NCI-H446 (cell line): ENCODE measurements at places on chromosomes 3 and 15.
A peak's percentile ranks its signal among the peaks of the same experiment; 100 is the strongest.

DNA sequence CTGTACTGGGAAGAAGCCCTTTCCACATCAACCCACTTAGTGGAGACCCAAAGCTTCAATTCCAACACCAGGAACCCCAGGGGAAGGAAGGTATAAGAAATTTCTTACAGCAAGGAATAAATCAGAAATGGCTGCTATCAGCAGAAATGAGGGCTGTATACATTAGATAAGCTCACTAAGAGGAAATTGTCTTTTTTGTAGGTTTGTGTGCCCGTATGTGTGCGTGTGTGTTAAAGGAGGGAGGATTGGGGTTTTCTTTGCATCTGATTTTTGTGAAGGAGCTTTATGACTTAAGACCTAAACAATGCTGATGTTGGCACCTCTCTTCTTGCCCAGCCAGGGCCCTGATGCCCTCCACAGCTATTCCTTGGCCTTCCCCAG is 18.6 kb downstream of the ARRDC4 start:
- no peak for DNase-seq

DNA sequence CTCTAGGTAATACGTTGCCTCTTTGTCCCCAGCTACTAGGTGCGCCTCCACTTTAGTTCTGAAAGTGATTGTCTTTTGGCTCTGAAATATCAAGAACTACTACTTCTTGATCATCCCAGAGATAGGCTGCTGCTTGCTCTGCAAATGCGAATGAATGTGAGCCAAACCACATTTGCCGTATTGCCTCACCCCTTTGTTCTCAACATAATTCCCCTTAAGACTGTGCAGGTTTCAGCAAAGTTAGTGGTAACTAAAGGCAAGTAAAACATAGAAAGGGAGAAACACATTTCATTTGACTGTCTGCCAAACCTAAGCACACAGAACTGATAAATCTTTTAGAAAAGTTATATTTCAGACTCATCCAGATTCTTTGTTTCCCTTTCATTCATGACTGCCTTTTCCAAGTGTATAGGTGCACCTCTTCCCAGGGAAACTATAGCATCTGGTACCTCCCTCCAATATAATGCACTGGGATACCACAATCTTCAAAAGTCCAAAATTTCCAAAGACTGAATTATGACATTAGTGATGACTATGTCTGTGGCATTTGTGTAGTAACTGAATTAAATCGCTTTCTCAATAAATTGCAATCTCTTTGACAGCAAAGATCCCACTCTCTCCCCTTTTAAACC is 720.6 kb upstream of the CBLB start:
- DNase-seq, result no peak

DNA sequence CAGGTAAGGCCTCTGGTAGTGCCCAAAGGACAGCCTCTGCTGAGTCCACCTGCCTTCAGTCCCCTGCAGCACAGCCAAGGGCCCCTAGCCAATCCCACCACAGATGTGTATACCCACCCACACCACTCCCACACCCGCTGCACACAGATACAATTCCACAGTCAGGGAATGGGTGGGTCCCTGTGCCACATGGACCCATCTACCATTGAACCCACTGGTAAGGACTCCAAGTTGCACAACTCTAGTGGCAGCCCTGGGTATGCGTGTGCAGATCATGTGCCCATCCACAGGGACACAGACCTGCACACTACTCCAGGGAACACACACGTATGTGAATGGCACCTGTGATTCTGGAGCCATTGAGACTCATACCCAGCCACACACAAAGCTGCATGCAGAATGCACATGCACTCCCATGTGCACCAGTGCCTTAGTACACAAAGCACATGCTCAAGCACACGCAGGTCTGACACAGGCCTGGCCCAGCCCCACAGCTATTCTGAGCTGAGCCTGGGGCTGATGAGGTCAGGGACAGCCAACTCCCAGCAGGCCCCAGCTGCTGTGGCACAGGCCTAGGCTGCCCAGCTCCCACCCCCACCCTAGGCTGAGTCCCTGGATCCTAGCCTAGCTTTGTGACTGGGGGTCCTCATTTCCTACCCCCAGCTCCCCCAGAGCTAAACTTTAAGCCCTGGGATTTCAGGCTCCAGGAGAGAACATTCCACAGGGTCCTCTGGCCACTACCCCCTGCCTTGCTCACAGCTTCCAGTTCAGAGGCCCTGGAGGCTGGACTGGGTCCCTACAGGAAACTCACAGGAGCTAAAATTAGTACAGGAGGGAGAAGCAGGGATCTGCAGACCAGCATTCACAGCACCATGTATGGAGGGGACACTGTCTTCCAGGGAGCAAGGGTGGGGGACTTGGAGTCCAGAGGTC is 2.7 kb upstream of the ALS2CL start:
- DNase-seq, result no peak

DNA sequence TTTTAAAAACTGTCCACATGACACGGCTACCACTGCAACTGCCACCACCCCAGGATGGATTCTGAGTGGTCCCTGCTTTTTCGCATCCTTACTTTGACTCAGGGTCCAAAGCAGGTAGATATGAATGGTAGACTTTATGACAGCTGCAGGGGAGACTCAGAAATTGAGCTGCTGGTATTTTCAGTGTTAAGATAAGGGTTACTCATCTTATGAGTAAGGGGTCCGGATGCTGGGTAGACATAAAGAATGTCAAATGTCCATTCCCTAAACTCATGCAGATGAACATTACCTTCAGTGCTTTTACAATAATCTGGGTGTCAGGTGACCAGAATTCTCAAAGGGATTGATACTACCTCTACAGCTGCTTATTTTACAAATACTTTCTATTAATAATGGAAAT is 25.9 kb upstream of the BBX start:
- no peak for DNase-seq

GRCh38 chr3:61117045-61117898 is 134.0 kb downstream of the FHIT start:
- no peak for DNase-seq

GRCh38 chr3:129017484-129017899 is 16.4 kb downstream of the EFCC1 start:
- no peak for DNase-seq

- DNase-seq, result no peak
Measured at GRCh38 chr15:92971713-92972112, 71.6 kb downstream of the CHD2 start.

GRCh38 chr15:45121706-45122417 is 7.7 kb downstream of the DUOXA2 start:
- no peak for DNase-seq

- DNase-seq, result no peak
Measured at GRCh38 chr15:29773816-29774215, 48.5 kb downstream of the TJP1 start.

- DNase-seq, result no peak
Measured at GRCh38 chr15:58058729-58059128, 6.8 kb downstream of the ALDH1A2 start.

- peak; percentile 81 for DNase-seq
Measured at GRCh38 chr3:134709561-134710312, 58.9 kb upstream of the KY start.

DNA sequence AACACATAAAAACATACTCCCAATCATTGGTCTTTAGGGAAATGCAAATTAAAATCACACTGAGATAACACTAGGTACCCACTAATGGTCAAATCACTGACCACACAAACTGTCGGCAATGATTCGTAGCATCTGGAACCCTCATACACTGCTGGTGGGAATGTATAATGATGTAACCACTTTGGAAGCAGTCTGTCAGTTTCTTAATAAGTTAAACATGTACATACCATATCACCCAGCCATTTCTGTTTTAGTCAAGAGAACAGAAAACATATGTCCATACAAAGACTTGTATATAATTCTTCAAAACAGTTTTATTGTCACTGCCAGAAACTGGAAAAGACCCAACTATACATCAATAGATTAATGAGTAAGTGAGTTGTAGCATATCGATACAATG is 63.3 kb upstream of the LRRC3B start:
- no peak for DNase-seq

DNA sequence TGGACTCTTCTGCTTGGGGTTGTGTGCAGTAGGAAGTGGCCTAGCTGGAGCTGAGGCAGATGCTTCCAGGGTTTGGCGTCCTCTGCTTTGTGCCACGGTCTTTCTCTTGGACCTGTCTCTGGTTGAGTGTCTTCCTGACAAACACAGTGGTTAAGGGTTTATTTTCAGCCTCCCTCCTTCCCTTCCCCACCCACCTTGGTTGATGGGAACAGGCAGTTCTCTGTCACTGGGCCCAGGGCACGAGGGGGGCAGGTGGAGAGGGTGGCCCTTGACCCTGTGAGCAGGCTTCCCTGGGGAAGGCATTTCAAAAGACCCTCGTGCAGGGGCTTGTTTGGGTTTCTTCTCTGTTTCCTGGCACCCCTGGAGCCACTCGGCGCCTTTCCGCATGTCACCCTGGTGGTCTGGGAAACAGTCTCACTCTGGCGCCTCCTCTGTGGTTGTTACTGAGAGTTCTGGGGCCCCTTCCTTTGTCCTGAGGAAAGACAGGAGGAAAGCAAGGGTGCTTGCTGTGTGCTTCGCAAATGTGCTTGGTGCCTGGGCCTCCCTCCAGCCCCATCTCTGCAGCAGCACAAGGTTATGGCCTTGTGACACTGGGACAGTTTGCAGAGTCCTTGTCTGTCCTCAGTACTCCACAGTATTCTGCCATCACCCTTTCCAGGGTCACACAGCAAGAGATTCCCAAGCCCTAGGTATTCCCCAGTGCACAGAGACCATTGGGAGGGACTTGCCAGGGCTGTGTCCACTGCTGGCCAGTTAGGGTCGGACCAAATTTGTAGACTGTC is 10.3 kb upstream of the STAB1 start:
- no peak for DNase-seq

- DNase-seq, result no peak
Measured at GRCh38 chr3:177893331-177893730, 642.9 kb upstream of the KCNMB2 start.

DNA sequence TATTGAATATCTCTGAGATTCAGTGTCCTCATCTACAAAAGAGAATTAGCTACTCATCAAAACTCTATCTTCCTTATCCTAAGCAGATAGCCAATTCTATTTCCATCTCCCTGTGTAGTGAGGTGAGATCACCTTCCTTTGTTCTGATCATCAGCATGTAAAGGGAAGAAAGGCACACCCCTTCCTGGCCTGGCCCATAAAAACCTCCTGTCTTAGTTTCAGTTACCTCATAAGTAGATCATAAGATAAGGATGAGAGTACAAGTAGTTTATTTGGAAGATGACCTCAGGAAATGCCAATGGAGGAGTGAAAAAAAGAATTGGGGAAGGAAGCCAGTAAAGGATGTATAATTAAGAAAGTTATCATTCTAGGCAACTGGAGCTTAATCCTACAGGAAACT is 114.5 kb upstream of the GADL1 start:
- no peak for DNase-seq

GRCh38 chr3:14859880-14860279 is 41.1 kb downstream of the FGD5 start:
- no peak for DNase-seq

GRCh38 chr15:62426387-62426956 is 261.4 kb upstream of the C2CD4B start:
- no peak for DNase-seq

- no peak for DNase-seq
Measured at GRCh38 chr3:194098081-194098842, 37.7 kb upstream of the HES1 start.

DNA sequence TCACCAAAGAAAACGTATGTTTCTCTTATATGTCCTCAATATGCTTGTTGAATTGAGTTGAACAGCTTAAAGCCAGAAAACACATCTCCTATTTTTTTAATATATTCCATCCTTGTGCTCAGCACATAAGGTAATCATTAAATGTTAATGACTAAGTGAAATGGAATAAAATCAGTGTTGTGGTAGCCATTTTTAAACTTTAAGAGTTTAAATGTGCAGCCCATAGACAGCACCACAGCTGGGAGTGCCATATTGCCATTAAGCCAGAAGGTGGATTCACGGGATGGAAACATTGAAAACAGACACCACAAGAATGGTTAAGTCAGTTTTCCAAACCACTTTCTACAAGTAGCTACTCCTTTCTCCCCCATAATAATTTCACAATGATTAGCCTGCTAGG is 76.8 kb upstream of the C15orf61 start:
- DNase-seq, result no peak

- DNase-seq, result no peak
Measured at GRCh38 chr3:33391255-33391995, 48.8 kb downstream of the UBP1 start.
